ENCODE measurements at places on chromosomes 12 and 14. TPM values are rescaled to one million over a fixed set of nuclear protein-coding genes. Genes with fewer than 3 reads are reported as not detected.

The MEG3 gene
- 65.6 TPM for total RNA-seq

The IL22 gene
- not detected for total RNA-seq

The SERPINA9 gene
- total RNA-seq = not detected

The GPN3 gene
- 30.6 TPM for total RNA-seq

The GPR132 gene
- total RNA-seq = 0.65 TPM

The RHOJ gene
- not detected for total RNA-seq

The FGF23 gene
- not detected for total RNA-seq

The RIMBP2 gene
- total RNA-seq = not detected

The KRT73 gene
- total RNA-seq = not detected

The BATF gene
- not detected for total RNA-seq

The PCBP2 gene
- 639 TPM for total RNA-seq

The GEMIN2 gene
- 24.2 TPM for total RNA-seq

The TSPAN9 gene
- 24.5 TPM for total RNA-seq

The P2RX2 gene
- not detected for total RNA-seq

The RPL10L gene
- total RNA-seq = not detected

The DENND5B gene
- total RNA-seq = 15.8 TPM

The TRPV4 gene
- total RNA-seq = 0.08 TPM

The CLEC4D gene
- total RNA-seq = not detected

The TAS2R30 gene
- total RNA-seq = not detected

The SSTR1 gene
- total RNA-seq = not detected
